ENCODE measurements at places on chromosomes 4 and X. TPM values are rescaled to one million over a fixed set of nuclear protein-coding genes. Genes with fewer than 3 reads are reported as not detected.

Gene NWD2
- 0.27 TPM for polyA plus RNA-seq

Gene TKTL2
- not detected for polyA plus RNA-seq

Gene BCAP31
- 199 TPM for polyA plus RNA-seq

Gene CDKL2
- polyA plus RNA-seq, result 15.2 TPM

Gene IQCM
- not detected for polyA plus RNA-seq

Gene CENPC
- polyA plus RNA-seq, result 32.4 TPM

All from left renal pelvis (tissue), 4 donors.